ENCODE measurements at places on chromosomes 16 and 17. TPM values are rescaled to one million over a fixed set of nuclear protein-coding genes. Genes with fewer than 3 reads are reported as not detected.

The CPNE7 gene
- 1.2 TPM for total RNA-seq

GRCh38 chr17:28468781-28469180 lies 4.7 kb upstream of the SLC13A2 start:
- H3K4me1 ChIP-seq: peaks cover 8% of the 10 kb centered on the region
- H3K27me3 ChIP-seq: peaks cover 39% of the 10 kb centered on the region
- no peak overlapping the region for H3K27ac ChIP-seq
- DNase-seq: no peak

GRCh38 chr16:74862743-74863244 lies 88.2 kb upstream of the FA2H start:
- H3K36me3 ChIP-seq: no peaks in the 10 kb centered on the region
- no peak for DNase-seq
- peaks cover 12% of the 10 kb centered on the region for H3K4me1 ChIP-seq
- H3K4me3 ChIP-seq: no peak overlapping the region
- H3K27ac ChIP-seq: no peak overlapping the region

DNA sequence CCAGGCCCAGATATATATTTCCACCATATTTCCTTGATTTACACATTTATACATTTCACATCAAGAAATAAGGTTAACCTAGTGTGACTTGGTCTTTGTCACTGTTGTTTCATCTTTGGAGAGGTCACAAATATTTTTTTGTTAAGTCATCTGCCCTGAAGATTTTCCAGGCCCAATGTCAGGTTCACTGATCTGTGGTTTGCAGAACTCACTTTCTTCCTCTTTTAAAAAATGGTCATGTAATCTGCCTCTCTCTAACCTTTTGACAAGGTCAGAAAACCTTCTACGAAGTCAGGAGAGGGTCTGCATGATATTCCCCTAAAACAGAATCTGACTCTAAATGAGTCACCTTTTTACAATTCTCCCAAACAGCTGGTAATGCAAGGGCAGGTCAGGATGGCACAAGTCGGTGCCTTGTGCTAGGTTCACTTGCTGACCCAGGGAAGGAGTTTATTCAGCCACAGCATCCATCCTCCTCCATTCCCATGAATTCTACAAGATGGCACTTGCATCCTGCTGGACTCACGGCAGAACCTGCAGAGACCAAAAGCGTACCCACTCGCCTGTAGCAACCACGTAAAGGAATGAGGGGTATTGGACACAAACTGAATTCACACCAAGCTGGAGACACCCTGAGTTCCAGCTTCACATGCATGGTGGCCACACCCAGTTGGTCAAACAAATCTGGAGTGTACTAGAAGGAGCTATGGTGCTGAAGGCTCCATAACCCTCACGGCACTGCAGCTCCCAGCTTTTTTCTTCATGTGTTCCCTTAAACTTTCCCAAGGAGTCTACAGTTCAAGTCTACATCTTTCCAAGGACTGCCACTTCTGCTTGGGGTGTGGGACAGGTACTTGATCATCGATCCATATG lies 1.6 kb upstream of the KIAA0513 start:
- DNase-seq: no peak
- peak overlapping the region; percentile 88 for H3K27ac ChIP-seq
- peaks cover 32% of the 10 kb centered on the region for H3K4me1 ChIP-seq
- H3K4me3 ChIP-seq: peak overlapping the region; percentile 87
